ENCODE measurements at places on chromosomes 11 and 22. TPM values are rescaled to one million over a fixed set of nuclear protein-coding genes. Genes with fewer than 3 reads are reported as not detected.

- DNase-seq, result peak; percentile 64
Measured at GRCh38 chr22:49800408-49801238, 27.1 kb downstream of the BRD1 start.

DNA sequence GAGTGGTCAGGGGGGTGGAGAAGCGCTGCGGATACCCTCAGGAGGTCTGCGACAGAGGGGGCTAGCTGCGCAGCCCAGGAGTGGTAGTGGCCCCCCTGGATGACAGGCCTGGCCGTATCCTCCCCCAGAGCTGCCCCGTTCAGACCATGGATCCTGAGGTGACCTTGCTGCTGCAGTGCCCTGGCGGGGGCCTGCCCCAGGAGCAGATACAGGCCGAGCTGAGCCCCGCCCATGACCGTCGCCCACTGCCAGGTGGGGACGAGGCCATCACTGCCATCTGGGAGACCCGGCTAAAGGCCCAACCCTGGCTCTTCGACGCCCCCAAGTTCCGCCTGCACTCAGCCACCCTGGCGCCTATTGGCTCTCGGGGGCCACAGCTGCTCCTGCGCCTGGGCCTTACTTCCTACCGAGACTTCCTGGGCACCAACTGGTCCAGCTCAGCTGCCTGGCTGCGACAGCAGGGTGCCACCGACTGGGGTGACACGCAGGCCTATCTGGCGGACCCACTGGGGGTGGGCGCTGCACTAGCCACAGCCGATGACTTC, 505 bp downstream of the NUDT22 start:
- no peak for DNase-seq

- DNase-seq, result peak; percentile 81
Measured at GRCh38 chr22:50010676-50011446, 1.7 kb downstream of the IL17REL start.

- no peak for DNase-seq
Measured at GRCh38 chr11:59883597-59883996, 5.0 kb downstream of the OOSP3 start.

Gene LIPT2
- 22.9 TPM for total RNA-seq

Gene C11orf21
- not detected for total RNA-seq
